ENCODE measurements at places on chromosomes 12 and 14.
A peak's percentile ranks its signal among the peaks of the same experiment; 100 is the strongest.

GRCh38 chr12:14577344-14577743 is 9.7 kb upstream of the PLBD1 start:
- DNase-seq: peak; percentile 27

DNA sequence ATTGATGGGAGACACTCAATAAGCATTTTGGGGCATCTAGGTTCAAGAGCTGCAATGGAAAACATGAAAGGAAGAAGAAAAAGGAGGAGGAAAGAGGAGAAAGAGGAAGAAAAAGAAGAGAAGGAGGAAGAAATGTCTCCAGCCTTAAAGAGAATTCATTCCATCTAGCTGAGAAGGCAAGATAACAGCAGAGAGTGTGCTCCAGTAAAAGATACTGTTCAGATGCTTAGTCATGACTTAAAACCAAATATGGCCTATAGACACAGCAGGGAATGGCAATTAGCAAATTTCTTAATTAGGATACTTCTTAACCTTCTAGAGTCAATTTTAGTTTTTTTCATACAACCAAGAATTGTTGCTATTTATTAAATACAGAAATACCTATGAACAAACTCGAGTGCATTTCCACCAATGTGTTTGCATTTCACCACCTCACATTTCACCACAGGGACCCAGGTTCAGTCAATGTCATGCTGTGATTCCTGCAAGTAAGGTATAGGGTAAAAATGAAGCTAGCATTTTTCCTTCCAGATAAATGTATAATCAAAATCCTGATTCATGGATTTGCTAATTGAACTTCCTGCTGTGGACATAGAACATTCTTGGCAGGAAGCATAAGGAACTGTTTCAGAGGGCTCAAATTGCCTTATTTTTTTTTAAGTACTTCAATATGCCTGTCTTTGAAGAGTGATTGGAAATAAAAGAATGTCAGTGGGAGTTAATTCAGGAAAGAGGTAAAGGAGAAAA is 177.8 kb downstream of the RPS29 start:
- DNase-seq: no peak

DNA sequence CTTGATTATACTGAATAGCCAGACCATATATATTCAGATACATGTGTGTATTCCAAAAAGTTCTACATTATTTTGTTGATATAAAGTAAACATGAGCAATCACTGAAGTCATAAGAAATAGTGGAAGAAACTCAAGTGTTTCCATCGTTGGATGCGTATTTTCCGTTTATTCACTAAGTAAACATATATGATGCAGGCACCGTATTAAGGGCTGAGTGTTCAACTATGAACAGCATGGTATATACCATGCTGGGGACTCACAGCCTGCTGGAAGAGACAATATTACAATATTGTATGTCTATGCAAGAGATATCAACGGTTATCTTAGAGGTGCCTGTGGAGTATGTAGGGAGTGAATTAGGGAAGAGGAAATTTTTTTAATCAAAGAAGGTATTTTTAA is 1.2 kb downstream of the PYROXD1 start:
- DNase-seq: no peak

- DNase-seq: no peak
Observed at GRCh38 chr12:79046021-79046420, 181.4 kb downstream of the SYT1 start.

- no peak for DNase-seq
Observed at GRCh38 chr14:89178376-89178775, 238.7 kb downstream of the FOXN3 start.
